T-helper 2 cell treated with Interferon-gamma antibody and Interleukin-4, amounts not matched to agents 100 ng/mL and 5 ng/mL, for 36 hours (primary cell): ENCODE measurements at places on chromosomes 2 and 18. TPM values are rescaled to one million over a fixed set of nuclear protein-coding genes. Genes with fewer than 3 reads are reported as not detected.

REG1B gene
- total RNA-seq, result not detected in 2 replicates

RPRM gene
- total RNA-seq, result not detected in 2 replicates

PLGLB1 gene
- 3.2 TPM in 1 of 2 replicates, not detected in the other for total RNA-seq

ANKRD29 gene
- 0.07 TPM in 1 of 2 replicates, not detected in the other for total RNA-seq

IL1B gene
- not detected in 2 replicates for total RNA-seq

CD8B2 gene
- 0.11 TPM in 1 of 2 replicates, not detected in the other for total RNA-seq

AMMECR1L gene
- total RNA-seq, result 14.6 and 16.4 TPM in 2 replicates

DSC1 gene
- total RNA-seq, result 0.05 TPM in 2 replicates

SPDYA gene
- total RNA-seq, result 1.3 and 2.0 TPM in 2 replicates

FRZB gene
- not detected in 2 replicates for total RNA-seq

CHRND gene
- total RNA-seq, result not detected in 2 replicates

SOWAHC gene
- 0.32 TPM in 2 replicates for total RNA-seq

IFIH1 gene
- total RNA-seq, result 31.8 and 33.3 TPM in 2 replicates

RFX8 gene
- 4.4 and 6.6 TPM in 2 replicates for total RNA-seq

LDLRAD4 gene
- total RNA-seq, result 28.5 and 33.1 TPM in 2 replicates

CTIF gene
- 1.9 and 2.4 TPM in 2 replicates for total RNA-seq

GKN2 gene
- not detected in 2 replicates for total RNA-seq

SCN1A gene
- not detected in 2 replicates for total RNA-seq
